Activated CD4-positive, alpha-beta T cell treated with anti-CD3 and anti-CD28 coated beads, Interleukin-2, amount 50 U/mL, for 16 hours (primary cell): ENCODE measurements at places on chromosomes 4 and X.

- no peak for DNase-seq
These were observed 59.0 kb downstream of the RNF150 start for GRCh38 chr4:141074098-141074878.

DNA sequence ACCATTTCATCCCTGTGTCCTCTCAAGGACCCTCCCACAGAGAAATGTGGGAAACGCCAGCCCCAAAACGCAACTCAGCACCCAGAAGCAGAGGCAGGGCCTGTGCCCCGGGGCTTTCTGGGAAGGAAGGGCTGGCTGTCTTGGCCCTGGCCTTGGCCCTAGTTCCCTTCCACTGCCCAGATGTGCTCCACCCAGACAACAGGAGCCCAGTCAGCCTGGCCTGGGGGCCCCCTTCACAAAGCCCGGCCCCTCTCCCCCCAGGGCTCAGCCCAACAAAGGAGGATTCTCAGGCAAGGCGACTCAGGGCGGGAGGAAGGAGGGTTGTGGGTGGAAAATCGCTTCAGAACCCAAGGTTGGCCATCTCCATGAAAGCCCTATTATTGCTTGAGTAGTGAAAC is 82.5 kb downstream of the PJA1 start:
- no peak for DNase-seq

GRCh38 chrX:119489212-119490074 is 21.2 kb downstream of the SLC25A5 start:
- no peak for DNase-seq

DNA sequence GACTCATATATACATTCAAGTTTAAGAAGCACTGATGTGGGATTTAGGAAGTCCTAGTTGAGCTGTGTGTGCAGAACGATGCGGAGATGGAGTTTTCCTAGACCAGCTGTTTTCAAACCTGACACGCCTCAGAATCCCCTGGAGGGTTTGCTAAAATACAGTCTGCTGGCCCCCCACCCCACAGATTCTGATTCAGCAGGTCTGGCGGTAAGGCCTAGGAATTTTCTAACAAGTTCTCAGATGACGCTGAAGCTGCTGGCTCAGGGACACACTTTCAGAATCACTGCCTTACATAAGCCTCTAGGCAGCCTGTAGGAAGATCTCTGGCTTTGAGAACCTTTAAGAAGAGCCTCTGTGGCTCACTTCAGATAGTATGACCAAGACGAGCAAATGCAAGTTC is 73.1 kb downstream of the PHEX start:
- DNase-seq = no peak

DNA sequence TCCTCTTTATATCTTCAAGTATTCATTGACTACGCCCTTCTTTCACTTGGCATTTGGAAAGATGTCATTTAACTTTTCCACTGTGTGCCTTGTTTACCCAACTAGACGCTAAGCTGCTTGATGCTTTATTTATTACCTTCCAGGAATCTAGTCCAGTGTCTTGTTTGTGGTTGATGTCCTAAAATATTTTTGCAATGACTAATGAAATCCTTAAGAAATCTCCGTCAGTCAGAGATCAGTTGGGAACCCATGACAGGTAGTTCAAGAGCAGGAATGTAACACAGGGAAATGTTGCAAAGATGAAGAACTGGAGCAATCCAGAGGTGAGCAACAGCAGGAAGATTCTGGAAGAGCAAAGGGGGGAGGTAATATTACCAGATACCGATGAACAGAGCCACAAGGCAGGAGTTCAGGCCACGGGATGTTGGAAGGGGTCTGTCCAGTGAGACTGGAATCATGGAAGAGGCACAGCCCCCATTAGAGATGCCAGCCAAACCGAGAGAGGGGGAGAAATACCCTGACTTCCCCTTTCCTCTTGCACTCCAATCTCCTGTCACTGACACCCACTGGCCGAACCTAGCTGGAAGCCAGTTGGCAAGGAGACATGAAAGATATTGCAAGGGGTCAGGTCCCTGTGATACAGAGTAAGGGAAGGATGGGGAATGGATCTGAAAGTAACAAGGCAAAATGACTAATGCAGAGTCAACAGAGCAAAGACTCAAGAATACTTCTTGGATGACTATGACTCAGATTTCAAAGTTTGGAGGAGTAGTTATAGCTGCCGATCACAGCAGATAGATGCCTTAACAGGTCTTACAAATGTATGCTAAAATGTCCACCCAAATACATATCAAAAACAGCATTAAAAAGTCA is 62.7 kb upstream of the PHKA2 start:
- no peak for DNase-seq

GRCh38 chrX:11266573-11267003 is 26.6 kb upstream of the AMELX start:
- DNase-seq = no peak

- DNase-seq = no peak
These were observed 58.7 kb upstream of the KDR start for GRCh38 chr4:55183926-55184599.

GRCh38 chrX:48472225-48472624 is 2.2 kb upstream of the SLC38A5 start:
- DNase-seq = no peak

DNA sequence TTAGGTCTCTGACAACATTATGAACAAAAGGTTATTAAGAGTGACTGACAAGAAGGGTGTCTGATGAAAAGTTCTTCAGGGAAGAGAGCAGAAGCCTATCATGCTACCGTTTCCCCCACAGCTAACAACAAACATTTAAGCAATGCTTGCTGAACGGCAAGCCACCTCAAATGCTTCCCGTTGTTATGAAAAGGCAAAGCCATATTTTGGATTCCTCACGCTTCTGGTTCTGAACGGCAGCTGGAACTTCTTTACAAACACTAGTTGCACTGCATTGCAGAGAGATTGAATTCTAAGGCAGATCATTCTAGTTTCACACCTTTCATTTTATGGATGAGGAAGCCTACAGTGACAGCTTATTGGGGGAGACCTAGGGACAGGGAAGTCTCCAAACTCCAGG is 48.6 kb upstream of the NAP1L5 start:
- no peak for DNase-seq

DNA sequence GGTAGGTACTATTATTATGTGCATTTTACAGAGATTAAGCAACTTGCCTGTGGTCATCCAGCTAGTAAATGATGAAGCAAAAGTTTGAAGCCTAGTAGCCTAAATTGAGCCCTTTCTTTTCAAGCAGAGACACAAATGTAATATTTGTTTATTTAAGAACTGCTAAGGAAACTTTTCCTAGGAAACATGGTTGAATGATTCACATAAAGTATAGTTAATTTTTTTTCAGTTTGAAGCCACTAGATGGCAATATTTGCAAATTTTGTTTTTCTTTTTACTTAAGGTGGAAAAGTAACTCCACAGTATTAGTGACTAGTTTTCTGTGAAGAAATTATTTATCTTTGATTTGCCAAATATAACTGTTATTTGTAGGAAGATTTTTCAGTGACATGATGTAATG is 52.8 kb upstream of the ANKRD17 start:
- DNase-seq = no peak

DNA sequence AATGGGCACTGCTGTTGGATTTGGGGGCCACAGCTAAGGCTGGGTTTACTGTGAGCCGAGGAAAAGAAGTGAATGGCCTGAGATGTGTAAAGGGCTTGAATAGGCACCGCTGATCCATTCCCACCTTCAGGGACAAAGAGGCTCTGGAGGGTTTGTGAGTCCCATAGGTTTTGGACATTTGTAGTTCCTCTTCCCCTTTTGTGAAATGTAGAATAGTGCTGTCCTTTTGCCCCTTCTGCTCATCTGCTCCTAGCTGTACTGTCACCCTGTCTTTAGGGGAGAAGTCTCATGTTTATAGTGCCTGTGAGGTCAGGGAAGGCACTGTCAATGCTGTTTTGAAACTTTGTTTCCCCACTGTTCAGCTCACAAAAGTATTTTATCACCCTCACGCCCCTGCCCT is 26.4 kb upstream of the CLCN4 start:
- no peak for DNase-seq

- DNase-seq = no peak
These were observed 71.9 kb downstream of the AFF2 start for GRCh38 chrX:148572337-148572736.
